C1 segment of cervical spinal cord (tissue), 14 donors: ENCODE measurements at places on chromosomes 6 and 20.
A peak's percentile ranks its signal among the peaks of the same experiment; 100 is the strongest.

DNA sequence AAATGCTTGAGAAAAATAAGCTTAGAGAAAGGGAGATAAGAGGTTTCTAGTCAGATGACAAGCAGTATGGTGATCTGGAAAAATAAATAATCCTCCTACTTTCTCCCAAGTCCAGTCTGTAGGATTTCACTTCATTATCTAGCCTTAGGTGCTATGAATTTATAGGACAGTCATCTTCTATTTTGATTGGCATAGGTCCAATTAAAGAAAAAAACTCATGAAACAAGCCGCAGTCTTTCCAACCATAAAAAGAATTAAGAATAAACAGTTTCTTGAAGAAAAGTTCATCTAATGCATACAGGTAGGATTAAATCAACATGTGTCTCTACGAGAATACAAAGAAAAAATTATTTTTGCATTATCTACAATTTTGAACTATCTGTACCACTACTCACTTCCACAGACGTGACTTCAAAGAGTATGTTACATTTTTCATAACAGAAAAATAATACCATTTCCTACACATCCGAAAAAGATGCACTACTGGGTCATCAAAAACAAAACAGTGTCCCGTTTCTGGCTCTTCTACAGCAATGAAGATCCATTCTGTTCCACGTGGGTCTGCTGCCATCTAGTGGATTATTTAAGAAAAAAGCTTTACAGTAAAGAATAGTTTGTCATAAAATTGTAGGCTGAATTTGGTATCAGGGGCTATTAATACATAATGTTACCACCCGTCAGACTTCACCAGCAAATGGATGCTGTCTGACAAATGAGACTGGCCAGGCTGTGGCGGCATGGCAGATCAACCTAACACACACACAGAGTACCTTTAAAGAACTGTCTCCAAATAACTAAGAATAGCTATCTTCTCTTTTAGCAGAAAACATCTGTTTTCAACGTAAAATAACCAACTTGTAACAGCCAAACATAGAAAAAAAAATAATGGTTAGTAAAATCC lies 28.9 kb downstream of the STX7 start:
- peak; percentile 45 for DNase-seq

DNA sequence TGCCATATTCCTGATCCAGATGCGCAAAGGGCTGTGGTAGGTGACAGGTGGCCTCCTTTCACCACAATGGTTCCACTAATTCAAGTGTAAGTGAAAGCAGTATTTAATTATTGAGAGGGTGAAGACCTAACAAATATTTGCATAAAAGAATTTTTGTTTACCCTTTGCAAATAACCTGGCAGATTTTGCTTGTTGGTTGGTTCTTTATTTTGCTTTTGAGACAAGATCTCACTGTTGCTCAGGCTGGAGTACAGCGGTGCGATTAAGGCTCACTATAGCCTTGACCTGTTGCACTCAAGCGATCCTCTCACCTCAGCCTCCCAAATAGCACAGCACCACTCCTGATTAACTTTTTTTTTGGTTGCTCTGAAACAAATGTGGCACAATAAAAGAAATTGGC lies 49.2 kb downstream of the PCNA start:
- no peak for DNase-seq

GRCh38 chr6:18997375-18997826 lies 610.3 kb downstream of the RNF144B start:
- DNase-seq: no peak

- no peak for DNase-seq
Observed at GRCh38 chr6:107511511-107511993, 21.6 kb downstream of the SOBP start.

GRCh38 chr20:43331906-43332305 lies 125.8 kb upstream of the SRSF6 start:
- no peak for DNase-seq

- no peak for DNase-seq
Observed at GRCh38 chr6:140874066-140874465, 1258.7 kb upstream of the GJE1 start.

- no peak for DNase-seq
Observed at GRCh38 chr6:11802886-11803590, 24.4 kb upstream of the ADTRP start.

- DNase-seq: no peak
Observed at GRCh38 chr6:122751326-122751725, 28.2 kb upstream of the FABP7 start.

DNA sequence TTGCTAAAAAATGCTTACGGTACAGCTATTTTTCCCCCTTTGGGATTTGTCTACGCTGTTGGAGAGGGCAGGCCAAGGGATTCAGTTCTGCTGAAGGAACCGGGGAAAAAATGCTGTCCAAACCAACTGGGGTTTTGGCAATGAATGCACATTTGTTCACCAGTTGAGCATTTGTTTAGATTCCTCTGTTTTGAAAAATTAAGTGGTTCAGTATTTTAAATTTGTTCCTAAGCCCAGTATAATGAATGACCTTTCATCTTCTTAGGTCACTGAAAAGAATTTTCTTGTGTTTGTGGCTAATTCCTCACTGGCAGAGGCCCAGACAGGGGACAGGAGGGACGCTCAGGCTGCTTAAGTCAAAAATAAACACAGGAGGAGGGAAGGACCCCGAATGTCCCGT lies 10.8 kb upstream of the EYA2 start:
- DNase-seq: no peak

DNA sequence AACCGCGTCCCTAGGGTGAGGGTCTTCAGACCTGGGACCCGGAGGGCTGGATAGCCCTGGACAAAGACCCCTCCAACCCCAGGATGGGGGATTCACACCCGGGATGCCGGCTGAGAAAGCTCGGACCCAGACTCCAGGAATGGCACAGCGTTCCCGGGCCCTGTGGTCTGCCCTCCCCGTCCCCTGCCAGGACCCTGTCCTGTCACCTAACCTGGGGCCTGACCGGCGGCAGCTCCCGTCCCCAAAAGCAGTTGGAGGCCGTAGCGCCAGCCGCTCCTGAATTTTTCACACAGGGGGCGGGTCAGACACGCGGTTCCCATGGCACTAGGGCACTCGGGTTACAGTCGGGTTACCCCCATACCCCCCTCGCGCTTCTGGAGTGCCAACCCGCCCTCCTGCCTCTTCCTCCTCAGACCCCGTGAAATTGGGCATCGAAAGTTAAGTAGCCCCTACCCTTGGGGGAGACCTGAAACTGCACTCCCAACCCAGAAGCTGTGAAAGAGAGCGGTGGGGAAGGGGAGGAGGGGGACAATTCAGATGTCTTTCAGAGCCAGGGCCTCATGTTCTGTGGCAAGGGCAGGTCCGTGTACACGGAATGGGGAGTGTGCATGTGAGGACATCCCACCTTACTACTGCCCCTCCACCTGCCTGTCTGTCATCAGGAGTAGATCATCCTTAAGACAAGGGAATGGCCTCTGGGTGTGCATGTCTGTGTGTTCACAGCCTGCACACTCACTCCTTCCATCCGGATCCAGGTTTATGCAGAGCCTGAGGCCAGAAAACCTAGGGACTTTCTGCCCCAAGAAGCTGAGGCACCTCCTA lies 595 bp downstream of the REM1 start:
- DNase-seq: no peak

- no peak for DNase-seq
Observed at GRCh38 chr20:53426766-53427312, 166.8 kb downstream of the ZNF217 start.
